AG09309 (cell line): ENCODE measurements at places on chromosomes 12 and 14.

- no peak for DNase-seq
These were observed 308.1 kb downstream of the EGLN3 start for GRCh38 chr14:33642691-33643244.

- DNase-seq: no peak
These were observed 53.8 kb upstream of the SGPP1 start for GRCh38 chr14:63781686-63782085.

GRCh38 chr14:71783088-71783487, 149.1 kb upstream of the RGS6 start:
- no peak for DNase-seq

- no peak for DNase-seq
These were observed 147.6 kb downstream of the RAD51B start for GRCh38 chr14:67967206-67967605.

- DNase-seq: no peak
These were observed 2.2 kb downstream of the AMN1 start for GRCh38 chr12:31726575-31726974.

DNA sequence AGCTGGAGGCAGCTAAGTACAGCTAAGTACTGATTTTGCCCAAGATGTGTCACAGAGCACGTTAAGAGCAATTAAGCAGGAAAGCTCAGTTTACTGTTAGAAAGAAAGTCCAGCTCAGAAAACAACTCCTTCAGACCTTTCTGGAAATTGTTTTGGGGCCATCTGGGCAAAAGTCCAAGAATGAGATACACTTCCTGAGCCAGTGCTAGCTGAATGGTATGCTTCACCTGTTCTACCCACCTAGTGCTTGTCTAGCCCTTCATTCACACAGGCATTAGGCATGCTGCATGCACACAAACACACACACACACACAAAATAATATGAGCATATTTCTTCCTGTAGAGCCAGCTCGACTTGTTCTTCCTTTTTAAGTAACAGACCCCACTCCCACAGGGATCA, 6.6 kb upstream of the IKZF4 start:
- no peak for DNase-seq

DNA sequence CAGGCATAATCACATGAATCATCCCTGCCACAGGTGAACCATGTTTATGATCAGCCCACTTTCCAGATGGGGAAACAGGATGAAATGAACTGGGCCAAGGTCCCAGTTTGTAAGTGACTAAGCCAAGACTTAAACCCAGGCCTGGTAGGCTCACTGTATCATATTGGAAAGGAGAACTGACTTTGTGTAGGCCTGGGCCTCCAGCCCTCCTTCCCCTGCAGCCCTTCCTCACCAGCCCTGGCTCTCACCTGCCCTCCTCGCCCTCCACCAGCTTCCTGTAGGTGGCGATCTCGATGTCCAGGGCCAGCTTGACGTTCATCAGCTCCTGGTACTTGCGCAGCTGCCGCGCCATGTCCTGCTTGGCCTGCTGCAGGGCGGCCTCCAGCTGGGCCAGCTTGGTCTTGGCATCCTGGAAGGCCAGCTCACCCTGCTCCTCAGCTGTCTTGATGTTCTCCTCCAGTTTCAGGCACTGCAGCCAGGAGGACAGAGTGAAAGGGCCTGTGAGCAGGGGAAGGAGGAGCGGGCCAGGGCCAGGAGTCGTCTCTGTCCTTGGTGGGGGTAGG, 19.8 kb downstream of the KRT80 start:
- DNase-seq: no peak

DNA sequence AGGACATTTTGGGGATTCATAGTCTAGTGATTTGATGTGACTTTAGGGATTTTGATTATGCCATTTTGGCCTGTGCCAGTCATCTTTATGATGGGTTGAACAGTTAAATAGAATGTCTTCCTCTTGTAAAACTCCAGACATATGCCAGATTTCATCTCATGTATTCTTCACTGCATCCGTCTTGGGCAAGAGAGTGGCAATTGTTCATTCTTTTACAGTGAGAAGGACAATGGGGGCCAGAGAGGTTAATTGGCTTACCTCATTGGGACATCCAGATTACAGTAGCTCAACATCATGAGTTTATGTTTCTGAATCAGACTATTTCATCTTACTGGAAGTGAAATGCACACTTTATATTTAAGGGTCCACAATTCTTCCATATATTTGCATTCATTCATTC, 108.2 kb upstream of the SLC38A2 start:
- no peak for DNase-seq

DNA sequence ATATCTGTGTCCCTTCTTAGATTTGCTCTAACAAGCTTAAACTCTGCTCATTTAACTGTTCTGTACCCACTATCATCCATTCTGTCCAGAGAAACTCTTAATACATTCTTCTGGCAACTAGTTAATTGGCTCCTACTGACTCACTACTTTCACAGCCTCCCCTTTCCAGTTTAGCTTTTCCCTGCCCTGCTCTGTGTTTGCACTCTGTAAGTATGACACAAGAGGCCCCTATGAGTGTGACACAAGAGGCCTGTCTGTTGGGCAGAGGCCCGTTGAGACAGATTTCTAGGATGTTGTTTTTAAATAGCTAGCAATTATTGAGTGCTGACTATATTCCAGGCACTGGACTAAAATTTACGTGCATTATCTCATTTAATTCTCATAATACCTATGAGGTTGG, 246.0 kb upstream of the DAAM1 start:
- DNase-seq: no peak

DNA sequence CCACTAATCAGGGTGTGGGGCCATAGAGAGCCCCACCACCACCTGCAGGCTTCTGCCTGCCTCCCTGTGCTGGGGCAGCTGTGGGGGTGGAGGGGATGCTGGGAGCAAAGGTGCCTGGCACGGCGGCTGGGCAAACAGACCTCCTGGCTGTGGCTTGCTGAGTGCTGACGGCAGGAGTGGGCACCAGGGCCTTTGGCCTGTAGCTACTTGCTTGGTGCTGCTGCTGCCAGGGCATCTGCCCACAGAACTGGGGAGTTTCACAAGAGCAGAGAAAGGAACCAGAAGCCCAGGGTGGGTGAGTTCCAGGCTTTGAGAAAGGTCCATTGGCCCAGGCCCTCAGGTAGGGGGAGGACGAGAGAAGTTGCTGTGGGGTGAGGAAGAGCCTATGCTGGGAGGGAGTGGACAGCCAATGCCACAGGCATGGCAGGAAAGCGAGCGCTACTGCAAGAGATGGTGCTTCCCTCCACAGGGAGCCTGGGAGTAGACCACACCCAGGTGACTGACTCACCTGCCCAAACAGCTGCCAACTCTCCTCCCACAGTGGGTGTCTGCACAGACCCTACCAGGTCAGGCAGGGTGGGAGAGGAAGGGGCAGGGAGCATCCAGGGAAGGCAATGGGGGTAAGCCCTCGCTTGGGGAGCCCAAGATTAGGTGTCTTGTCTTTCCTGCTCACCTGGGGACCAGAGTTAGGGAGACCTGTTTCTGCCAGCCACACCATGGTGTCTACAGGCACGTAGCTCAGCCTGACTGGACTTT, 39.0 kb upstream of the HDAC7 start:
- DNase-seq: no peak

GRCh38 chr14:54881761-54882401, 20.7 kb downstream of the GCH1 start:
- DNase-seq: peak; percentile 50

DNA sequence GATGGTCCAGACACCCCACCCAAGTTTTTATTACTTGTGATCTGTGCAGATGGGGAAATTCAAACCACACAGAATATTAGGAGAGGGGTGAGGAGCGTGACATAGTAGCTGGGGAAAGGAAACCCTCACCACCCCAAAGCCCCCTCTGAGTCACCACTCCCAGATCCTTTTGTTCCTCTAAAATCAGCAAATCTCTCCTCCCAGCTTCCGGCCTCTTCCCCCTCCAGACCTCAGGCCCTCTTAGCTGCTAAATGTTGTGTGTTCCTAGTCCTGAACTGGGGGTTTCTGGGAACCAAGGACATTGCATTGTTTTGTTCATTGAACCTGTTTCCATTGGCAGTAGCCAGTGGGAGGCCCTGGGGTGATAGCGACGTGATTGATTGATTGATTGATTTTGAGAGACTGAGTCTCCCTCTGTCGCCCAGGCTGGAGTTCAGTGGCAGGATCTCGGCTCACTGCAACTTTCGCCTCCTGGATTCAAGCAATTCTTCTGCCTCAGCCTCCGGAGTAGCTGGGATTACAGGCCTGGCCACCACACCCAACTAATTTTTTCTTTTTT, 5.9 kb upstream of the ORAI1 start:
- no peak for DNase-seq

- DNase-seq: no peak
These were observed 218.0 kb downstream of the SYT1 start for GRCh38 chr12:79082595-79082994.

GRCh38 chr14:90815822-90816662, at the start of gene TTC7B:
Gene TTC7B (minus strand): TSS chr14:90816430. CDS start chr14:90816295, 135 bp downstream.
- DNase-seq: no peak

GRCh38 chr12:3333991-3334391, 157.0 kb upstream of the PRMT8 start:
- no peak for DNase-seq

GRCh38 chr12:17108877-17109541, 503.0 kb upstream of the LMO3 start:
- no peak for DNase-seq

DNA sequence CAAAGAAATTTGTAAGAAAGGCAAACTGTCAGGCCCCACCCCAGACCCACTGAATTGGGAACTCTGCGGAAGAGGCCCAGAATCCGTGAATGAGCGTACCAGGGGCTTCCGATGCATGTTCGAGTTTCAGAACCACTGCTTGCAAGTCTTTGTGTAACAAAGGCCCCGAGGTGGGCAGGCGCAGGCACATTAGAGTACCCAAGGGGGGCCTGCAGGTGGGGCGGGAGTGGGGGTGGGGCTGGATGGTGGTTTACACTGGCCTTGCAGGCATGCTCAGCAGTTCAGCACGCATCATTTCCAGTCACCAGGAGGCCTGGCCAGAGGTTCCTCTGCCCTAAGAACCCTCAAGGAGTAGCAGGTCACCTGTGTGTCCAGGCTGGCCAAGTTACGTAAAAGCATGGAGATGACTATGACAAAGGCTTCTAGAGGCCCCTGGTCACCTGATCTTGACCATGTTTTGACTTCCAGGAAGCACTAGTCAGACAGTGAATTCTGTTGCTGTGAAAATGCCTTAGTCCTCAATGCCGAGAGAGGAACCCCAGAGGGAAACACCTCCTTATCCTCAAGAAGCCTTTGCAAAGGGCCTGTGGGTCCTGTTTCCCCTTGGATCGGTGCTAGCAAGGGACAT, 33.2 kb upstream of the IRF2BPL start:
- no peak for DNase-seq

- no peak for DNase-seq
These were observed 93.8 kb downstream of the BCL11B start for GRCh38 chr14:99177886-99178835.

DNA sequence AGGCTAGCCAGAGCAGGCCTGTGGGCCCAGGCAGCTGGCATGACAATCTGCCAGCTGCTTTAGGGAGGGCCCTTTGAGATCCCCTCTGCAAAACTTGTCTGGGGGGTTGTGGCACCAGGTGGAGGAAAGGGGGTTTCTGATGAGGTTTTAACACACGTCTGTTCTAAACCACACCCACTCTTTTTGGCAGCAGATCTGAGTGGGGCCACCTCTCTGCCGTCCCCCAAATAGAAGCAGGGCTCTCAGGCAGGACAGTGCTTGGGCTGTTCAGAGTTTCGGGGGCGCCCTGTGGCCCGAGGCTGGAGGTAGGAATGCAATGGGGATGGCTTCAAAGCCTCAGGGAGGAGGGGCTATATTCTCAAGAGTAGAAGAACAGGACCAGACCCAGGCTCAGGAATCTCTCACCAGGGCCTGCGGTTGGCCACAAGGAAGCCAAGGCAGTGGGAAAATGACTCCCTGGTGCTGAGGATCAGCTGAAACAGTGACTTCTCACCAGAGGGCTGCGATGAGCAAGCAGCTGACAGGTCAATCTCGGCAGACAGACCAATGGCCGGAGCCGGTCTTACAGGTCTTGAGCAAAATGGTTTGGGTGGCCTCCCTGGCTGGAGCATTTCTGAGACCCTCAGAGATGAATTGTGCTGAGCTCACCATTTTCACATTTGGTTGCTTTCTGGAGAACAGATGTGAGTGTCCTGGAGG, 1.5 kb upstream of the KRT5 start:
- no peak for DNase-seq

DNA sequence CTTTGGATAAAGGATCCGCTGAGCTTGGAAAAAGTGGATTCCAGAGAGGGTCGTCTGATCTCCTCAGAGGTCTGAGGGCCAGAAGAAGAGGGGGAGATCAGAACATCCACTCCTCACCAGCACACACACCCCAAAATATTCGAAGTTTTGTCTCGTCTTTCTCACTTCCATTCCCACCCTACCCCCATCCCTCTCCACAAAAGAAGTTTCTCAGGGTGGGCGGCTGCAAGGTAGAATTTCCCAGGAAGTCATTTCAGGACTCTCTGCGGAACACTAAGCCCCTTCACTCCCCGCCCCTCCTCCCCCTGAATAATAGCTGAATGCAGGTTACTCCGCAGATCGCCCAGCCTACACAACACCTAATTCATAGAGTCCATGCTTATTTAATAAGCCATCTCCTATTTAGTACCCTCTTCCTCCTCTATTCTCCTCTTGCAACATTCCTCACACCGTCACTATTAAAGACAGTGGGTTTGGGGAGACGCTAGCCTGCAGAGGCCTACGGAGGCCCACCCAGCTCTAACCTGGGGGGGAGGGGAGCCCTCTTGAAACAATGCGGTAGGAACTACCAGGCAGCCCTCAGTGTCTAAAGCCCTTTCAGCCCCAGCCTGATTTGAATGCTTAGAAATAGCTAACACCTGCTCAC, 649 bp upstream of the SALL2 start:
- DNase-seq: no peak
